Amygdala (tissue), 56 donors: ENCODE measurements at places on chromosomes 4 and X.

- DNase-seq, result no peak
Observed at GRCh38 chr4:73962724-73963123, 19.1 kb downstream of the PF4 start.

DNA sequence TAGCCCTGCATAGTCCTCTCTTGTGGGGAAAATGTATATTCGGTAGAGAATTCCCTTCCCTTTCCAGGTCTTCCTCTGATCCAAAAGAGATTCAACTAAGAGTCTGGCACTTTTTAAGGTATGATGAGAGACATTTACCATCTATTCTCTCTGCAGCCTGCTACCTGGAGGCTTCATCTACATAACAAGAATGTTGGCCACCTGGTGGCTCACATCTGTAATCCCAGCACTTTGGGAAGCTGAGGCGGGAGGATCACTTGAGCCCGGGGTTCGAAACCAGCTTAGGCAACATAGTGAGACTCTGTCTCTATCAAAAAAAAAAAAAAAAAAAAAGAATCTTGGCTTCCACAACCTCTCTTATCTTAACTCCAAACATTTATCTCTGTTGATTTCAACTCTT lies 40.4 kb upstream of the NOCT start:
- DNase-seq, result no peak

DNA sequence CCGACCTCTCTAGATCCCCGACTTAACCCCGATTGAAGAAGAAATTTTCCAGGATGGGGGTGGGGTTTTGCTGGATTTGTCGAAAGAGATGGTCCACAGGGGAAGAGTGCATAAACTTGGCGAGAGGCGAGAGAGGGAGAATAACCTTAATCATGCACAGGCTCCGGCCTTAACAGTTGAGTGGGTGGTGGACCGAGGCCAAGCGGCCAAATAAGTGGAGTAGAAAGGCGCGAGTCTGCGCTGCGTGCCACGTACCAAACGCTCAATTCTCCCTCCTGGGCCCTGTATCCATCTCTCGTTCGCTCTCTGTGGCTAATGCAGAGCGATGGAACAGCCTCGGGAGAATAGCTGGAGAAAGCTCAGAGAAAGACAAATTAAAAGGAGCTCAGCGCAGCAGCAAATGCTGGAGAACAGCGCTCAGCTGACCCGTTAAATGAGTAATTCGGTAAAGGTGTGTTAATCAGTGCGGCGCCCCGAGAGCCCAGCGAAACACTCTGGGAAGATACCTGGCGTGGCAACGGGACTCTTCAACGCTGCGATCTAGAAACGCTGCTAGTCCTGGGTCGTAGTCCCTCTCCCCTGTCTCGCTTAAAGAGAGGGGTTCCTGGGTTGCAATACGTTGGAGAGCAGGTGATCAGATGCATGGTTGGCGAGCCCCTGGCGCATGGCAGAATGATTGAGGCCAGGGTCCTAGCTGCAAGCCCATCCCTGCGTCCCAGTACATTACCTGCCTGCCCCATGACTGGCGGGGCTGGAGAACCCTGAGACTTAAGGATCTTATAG lies 887 bp upstream of the IL1RAPL2 start:
- no peak for DNase-seq

DNA sequence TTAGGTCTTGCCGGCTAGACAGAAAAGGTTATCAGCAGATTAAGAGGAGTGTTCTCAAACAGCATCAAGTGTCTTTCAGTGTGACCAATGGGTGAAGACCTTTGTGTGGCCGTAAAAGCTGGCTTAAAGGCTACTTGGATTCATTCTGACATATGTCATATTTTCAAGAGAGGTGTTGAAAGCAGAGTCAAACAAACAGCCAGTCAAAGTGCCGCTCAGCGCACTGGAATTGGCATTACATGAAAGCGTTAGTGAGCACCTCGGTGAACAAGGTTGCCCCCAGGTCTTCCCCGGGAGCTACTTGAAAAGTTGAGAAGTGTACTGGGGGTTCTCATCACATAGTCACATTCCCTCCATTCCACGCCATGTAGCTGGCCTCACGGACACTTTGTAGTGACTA lies 148.9 kb downstream of the SOX3 start:
- no peak for DNase-seq

- no peak for DNase-seq
Observed at GRCh38 chrX:13649838-13650237, 3.1 kb upstream of the TCEANC start.

- DNase-seq, result no peak
Observed at GRCh38 chrX:150088042-150088441, 149.8 kb upstream of the EOLA2 start.

DNA sequence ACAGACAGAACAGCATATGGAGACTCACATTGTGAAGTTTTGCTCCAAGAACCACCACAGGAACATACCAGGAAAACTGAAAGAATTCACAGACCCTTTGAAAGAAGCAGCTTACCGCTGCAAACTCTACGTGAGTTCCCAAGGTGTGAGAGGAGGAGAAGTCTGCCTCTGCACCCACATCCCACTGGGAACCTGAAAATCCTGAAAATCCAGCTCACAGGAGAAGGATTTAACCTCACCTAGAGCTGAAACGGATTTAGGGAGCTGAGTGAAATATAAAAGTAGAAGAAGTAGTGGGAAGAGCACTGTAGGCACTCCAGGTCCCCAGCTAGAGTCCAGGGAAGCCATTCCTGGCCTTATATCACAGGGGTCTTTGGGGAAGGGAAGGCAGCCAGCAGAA lies 80.0 kb downstream of the FHIP1A start:
- DNase-seq, result no peak

DNA sequence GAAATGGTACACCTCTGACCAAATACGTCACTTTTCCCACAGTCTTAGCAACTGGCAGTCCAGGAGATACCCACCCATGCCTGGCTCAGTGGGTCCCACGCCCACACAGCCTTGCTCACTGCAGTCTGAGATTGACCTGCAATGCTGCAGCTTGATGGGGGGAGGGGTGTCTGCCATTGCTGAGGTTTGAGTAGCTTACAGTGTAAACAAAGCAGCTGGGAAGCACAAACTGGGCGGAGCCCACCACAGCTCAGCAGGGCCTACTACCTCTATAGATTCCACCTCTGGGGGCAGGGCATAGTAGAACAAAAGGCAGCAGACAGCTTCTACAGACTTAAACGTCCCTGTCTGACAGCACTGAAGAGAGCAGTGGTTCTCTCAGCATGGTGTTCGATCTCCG lies 52.7 kb downstream of the AMER1 start:
- DNase-seq, result no peak

DNA sequence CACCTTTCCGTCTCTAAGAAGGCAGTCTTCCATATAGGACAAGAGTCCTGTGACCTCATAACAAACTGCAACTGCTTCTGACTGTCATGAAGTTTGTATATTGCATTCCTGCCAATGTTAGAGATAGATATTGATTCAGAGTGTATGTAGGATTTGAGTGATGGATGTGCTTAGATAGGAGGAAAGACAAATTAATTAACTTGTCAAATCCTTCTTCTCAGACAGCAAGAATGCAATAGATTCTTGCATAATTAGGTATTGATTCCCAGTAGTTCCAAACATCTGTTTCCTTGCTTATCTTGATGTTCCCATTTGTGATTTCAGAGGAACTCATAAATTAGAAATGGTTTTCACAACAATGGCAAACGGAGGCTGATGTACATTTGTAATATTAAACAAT lies 555.3 kb downstream of the TRAM1L1 start:
- no peak for DNase-seq
